ENCODE measurements at places on chromosomes 7 and 10. TPM values are rescaled to one million over a fixed set of nuclear protein-coding genes. Genes with fewer than 3 reads are reported as not detected.
A peak's percentile ranks its signal among the peaks of the same experiment; 100 is the strongest.

GRCh38 chr10:110225441-110225755 lies 18.0 kb downstream of the MXI1 start:
- DNase-seq: no peak

- DNase-seq: no peak
Measured at GRCh38 chr7:55034776-55035175, 16.0 kb downstream of the EGFR start.

DNA sequence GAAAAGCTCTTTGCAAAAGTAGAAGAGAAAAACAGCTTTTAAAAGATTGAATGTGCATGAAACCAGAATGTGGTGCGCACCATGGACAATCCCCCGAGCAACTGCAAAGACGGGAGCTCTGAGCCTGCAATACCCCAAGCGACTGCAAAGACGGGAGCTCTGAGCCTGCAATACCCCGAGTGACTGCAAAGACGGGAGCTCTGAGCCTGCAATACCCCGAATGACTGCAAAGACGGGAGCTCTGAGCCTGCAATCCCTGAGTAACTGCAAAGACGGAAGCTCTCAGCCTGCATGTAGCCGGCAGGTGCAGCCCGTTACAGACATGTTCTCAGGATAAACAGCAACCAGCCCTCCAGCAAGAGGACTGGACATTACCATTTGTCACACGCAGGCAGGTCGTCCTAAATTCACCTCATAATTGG lies 6.2 kb downstream of the ZNF775 start:
- DNase-seq: no peak

GRCh38 chr7:143258831-143259230 lies 4.4 kb upstream of the GSTK1 start:
- no peak for DNase-seq

DNA sequence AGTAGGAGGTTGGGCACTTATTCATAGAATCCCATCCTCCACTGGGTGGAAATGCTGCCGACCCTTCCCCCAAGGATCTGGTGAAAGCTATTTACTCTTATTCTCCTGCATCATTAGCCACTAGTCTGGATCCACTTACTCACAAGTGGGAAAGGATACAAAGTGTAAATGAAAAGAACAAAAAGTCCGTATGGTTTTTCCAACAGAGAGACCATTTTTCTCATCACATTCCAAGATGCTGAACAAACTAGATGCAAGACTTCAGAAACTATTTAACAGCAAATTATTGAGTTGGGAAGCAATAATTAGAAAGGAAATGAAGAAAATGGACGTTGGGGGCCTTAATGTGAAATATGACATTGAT lies 242.4 kb upstream of the GLI3 start:
- DNase-seq: no peak

GRCh38 chr10:24444337-24444736 lies 235.4 kb downstream of the KIAA1217 start:
- no peak for DNase-seq

GRCh38 chr7:50068026-50068425 lies 25.0 kb downstream of the ZPBP start:
- no peak for DNase-seq

GRCh38 chr7:26584987-26585665 lies 279.3 kb downstream of the SKAP2 start:
- no peak for DNase-seq

DNA sequence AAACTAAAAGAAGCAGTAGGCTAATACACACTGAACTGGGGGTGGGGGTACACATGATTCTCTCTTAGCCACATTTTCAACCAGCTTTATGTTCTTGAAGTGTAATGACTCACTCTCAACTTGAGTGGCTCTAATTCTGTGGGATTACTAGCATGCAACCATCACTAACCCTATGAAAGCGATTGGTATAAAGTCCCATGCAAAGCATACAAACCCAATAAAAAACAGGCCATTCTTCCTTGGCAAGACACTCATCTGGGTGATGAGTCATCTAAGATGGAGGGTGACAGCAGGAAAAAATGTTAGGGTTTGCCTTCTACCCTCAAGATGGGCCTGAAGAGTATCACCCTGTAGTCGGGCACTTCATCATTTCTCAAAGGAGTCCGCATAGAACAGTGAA lies 14.9 kb upstream of the PON3 start:
- no peak for DNase-seq

- no peak for DNase-seq
Measured at GRCh38 chr7:158415316-158415715, 172.3 kb downstream of the PTPRN2 start.

- DNase-seq: no peak
Measured at GRCh38 chr10:49111320-49111698, 4.0 kb downstream of the VSTM4 start.

- no peak for DNase-seq
Measured at GRCh38 chr7:14228341-14228740, 238.9 kb upstream of the ETV1 start.

DNA sequence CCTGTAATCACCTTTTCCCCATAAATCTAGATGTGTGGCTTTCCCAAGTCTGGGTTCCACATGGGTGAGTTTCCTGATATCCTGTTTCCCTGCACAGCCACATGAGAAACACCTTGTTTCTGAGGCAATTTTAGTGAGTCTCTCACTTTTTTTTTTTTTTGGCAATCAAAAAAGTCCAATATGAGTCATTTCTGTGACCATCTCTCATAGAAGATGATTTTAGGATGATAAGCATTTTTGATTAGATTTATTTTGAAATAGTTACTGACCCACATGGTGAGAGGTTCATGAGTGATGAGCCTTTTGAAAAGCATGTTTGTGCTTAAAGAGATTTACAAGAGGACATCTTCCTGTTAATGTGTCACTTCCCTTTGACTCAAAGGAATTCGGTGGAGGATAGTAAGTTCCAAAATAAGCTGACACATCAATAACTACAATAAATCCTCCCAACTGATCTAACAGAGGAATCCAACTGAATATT lies 464.0 kb downstream of the INHBA start:
- no peak for DNase-seq

Gene ATP6V0A4
- 0.04 TPM for total RNA-seq

GRCh38 chr7:94561841-94562514 lies 52.4 kb downstream of the CASD1 start:
- peak; percentile 0 for DNase-seq

DNA sequence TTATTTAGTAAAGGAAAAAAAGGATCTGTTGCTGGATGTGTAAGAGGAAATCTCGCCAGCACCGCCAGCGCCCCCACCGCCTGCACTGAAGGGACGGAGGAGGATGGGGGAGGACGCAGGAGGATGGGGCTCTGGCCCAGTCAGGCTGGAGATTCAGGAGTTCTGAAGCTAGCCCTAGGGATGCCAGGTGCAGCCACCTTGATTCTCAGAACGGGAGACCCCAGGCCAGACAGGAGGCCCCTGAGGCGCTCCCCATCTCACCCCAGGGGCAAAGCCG lies 1.3 kb downstream of the CAMK2B start:
- DNase-seq: no peak

- no peak for DNase-seq
Measured at GRCh38 chr7:26854876-26855855, 9.2 kb downstream of the SKAP2 start.

Gene HABP2
- not detected for total RNA-seq

Gene MACC1
- total RNA-seq: under 0.01 TPM

DNA sequence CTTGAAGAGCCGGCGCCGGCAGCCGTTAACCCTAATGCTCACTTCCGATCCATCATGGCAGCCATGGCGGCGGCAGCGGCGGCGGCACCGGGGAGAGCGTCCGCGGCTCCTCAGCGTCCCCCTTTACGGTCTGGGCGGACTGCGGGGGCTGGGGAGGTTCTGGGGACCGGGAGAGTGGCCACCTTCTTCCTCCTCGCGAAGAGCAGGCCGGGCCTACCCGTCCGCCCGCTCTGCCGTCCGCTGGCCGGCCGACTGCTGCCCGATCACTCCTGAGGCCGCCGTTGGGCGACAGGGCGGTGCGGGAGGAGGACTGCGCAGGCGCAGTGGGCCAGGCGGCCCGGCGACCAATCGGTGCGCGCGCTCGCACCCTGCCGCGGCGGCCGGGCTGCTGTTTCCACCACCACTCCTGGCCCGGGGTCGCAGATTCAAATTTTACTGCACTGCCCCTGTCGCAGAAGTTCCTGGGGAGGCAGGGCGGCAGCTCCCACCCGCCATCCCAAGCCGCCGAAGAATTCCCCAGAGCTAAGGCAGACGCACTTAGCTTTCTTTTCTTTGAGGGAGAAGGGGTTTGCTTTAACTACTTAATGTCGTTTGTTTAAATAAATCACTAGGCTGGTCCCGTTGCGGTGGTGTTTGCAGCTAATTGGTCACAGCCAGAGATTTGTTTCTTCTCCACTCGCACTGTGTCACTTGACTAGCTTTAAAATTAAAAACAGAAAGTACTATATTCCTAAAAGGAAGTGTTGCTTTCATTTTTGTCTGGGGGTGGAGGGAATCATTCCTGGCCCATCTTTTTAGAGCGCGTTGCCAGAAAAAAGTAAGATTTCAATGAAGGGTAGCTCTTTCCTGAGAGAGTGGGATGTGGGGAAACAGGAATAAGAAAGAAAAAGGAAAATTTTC lies at the start of gene KIF5B:
KIF5B (minus strand) TSS at position 290 of the 900 bp plus-strand sequence. CDS start 452 bp downstream, outside the sequence.
- peak; percentile 54 for DNase-seq

Gene MTERF1
- 11.0 TPM for total RNA-seq

GRCh38 chr10:77910524-77911145 lies 15.9 kb downstream of the DLG5 start:
- DNase-seq: no peak
